H9 (cell line): ENCODE measurements at places on chromosomes 12 and 14. TPM values are rescaled to one million over a fixed set of nuclear protein-coding genes. Genes with fewer than 3 reads are reported as not detected.

DNA sequence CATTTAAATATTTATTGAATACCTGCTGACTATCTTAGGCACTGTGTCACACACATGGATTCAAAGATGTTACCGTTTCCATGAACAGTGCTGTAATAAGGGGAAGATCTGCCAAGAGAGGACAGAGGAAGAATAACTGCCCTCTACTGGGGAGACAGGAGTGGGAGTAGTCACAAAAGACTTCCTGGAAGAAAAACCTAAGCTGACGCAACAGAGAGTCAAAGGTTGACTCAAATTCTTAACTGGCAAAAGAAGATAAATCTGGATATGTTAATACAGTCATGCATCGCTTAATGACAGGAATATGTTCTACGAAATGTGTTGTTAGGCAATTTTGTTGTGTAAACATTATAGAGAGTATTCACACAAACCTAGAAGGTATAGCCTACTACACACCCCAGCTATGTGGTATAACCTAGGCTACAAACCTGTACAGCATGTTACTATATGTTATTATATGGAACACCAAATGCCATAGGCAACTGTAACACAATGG is 51.5 kb downstream of the DCAF5 start:
- no peak for DNase-seq

- no peak for DNase-seq
Measured at GRCh38 chr14:87772854-87773253, 220.1 kb downstream of the GALC start.

DNA sequence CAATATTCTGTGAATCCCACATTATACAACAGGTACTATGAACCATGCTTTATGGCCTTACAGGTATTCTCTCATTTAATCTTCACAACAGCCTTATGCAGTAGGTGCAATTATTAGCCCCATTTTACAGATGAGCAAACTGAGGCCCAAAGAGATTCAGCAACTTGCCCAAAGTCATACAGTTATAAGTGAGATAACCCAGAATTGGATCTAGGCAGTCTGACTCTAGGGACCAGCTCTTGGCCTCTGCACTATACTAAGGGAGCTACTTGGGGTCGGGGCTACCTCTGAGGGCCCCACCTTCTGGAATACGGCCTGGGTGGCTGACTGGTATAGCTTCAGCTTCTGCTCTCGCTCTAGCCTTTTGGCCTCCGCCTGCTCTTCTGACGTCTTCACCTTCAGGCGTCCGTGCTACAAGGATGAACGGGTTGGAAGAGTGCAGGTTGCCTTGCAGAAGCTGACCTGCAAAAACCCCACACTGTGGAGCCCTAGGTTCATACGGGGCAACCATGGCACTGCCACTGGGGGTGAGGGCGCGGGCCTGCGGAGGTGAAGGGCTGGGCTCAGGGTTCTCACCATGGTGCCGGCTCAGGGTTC is 762 bp downstream of the RABGGTA start:
- DNase-seq: no peak

- DNase-seq: no peak
Measured at GRCh38 chr12:9718968-9719367, 13.9 kb downstream of the CLECL1 start.

DNA sequence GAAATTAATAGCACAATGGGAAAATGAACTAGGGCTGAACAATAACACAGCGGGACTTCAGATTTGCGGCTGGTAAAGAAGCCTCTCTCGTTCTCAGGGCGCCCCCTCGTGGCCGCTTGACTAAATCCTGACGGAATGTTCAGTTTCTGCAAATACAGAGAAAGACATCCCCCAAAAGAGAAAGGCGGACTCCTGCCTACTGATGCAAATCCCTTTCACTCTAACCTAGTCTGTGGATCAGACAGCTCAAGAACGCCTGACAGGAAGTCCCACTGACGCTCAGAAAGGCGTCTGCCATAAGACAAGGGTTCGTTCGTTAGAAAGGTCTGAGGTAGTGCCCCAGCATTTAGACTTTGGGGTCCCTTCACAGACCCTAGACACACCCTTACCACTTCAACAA is 2.5 kb downstream of the NUAK1 start:
- peak; percentile 89 for DNase-seq

GRCh38 chr14:59811815-59812214 is 58.8 kb downstream of the RTN1 start:
- DNase-seq: no peak

DNA sequence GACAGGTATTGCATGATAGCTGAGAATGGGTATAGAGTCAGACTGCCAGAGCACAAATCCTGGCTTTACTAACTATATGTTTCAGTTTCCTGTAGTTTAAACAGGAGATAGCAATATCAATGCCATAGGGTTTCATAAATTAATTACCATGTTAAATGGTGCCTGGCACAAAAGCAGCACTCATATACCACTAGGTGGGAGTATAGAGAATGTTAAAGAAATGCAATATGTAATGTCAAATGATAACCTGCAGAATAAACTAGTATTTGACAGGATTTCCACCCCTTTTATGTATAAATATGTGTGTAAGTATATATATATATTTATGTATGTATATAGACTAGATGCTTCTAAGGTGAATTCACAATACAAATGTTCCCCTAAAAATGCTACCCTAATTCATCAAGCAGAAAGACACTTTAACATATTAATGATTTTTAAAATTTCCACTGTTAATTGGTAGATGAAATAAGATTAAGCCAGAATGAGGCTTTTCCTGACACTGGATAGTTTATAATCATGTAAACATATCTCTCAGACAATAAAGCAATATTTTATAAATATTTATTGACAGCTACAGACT is 8.6 kb downstream of the WDR89 start:
- DNase-seq: no peak

DNA sequence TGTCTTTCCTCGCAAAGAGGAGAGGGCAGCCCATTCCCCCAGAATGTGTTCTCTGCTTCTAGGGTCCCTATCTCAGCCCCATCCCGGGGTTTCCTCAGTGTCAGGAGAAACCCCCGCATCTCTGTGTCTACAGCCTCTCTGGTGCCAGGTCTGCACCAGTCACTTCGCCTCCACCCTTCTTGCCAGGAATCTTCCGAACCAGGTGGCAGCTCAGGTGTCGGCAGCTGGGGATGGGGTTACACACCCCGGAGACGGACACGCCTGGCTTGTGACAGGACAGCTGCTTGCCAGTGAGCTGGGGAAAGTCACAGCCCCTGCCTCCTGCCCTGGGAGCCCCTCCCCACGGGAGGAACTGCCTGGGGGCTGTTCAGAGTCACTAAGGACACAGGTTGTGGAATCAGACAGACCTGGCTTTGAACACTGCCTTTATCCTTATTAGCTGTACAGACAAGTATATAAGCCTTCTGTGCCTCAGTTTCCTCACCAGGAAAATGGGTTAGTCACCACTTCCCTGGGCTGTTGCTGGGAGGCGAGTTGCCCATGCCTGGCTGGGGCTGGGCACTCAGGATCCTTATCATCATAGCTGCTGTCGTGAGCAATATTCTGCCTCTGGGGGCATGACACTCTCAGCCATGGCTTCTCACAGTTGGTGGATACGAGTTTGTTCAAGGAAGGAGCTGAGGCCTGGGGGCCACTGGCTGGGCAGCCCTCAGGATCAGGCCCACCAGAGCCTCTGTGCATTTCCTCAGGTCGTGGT is 10.8 kb downstream of the HIP1R start:
- no peak for DNase-seq

GRCh38 chr14:65993103-65993502 is 493.1 kb upstream of the CCDC196 start:
- DNase-seq: no peak

The AP4S1 gene
- 11.3 and 13.7 TPM in 2 replicates for total RNA-seq

The C12orf60 gene
- total RNA-seq: 1.6 and 1.9 TPM in 2 replicates

The SLIRP gene
- 337 TPM in 2 replicates for total RNA-seq

The RPS6KL1 gene
- total RNA-seq: 13.8 and 18.8 TPM in 2 replicates

The CLECL1 gene
- total RNA-seq: not detected in 2 replicates

The TC2N gene
- total RNA-seq: 16.2 and 16.4 TPM in 2 replicates

The LRP1-AS gene
- not detected in 2 replicates for total RNA-seq
